GM23338 (cell line): ENCODE measurements at places on chromosomes 2 and 18. TPM values are rescaled to one million over a fixed set of nuclear protein-coding genes. Genes with fewer than 3 reads are reported as not detected.

Gene C2orf66
- polyA plus RNA-seq = not detected in 2 replicates

Gene MCFD2
- polyA plus RNA-seq = 91.9 and 97.5 TPM in 2 replicates

Gene SIX3
- 0.21 and 0.37 TPM in 2 replicates for polyA plus RNA-seq

Gene LBX2
- polyA plus RNA-seq = 0.57 and 0.82 TPM in 2 replicates

Gene CIB4
- polyA plus RNA-seq = not detected in 2 replicates

Gene CHST10
- polyA plus RNA-seq = 7.7 and 9.1 TPM in 2 replicates

Gene ARHGAP28
- polyA plus RNA-seq = 2.8 and 2.9 TPM in 2 replicates

Gene PDK1
- 42.0 and 53.7 TPM in 2 replicates for polyA plus RNA-seq

Gene KIAA2012
- polyA plus RNA-seq = 0.07 and 0.08 TPM in 2 replicates

Gene GCKR
- not detected in 2 replicates for polyA plus RNA-seq

Gene ELOA2
- 0.17 TPM in 1 of 2 replicates, not detected in the other for polyA plus RNA-seq

Gene L3MBTL4
- 0.48 and 0.77 TPM in 2 replicates for polyA plus RNA-seq

Gene CNGA3
- not detected in 2 replicates for polyA plus RNA-seq

Gene MLPH
- polyA plus RNA-seq = 13.6 and 14.7 TPM in 2 replicates

Gene TACR1
- polyA plus RNA-seq = 3.5 and 3.6 TPM in 2 replicates
